ENCODE measurements at places on chromosomes 11 and 22. TPM values are rescaled to one million over a fixed set of nuclear protein-coding genes. Genes with fewer than 3 reads are reported as not detected.

DNA sequence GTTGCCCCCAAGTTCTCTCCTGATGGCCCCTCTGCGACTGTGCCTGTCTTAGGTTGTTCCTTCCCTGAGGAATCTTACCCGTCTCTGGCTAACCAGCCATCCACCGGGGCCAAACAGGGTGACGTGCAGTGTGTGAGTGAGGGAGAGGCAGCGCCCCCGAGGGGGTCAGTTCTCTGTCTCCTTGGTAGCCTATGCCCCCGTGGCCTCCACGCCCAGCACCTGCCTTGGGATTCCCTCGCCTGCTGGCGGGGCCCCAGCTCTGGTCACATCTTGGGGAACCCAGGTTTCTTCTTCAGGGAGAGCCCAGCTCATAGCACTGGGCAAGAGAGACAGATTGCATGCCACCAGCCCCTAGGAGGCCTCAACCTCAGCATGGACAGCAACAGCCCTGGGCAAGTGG lies 5.8 kb downstream of the NXF1 start:
- no peaks in the 10 kb centered on the region for H3K27me3 ChIP-seq
- no peak overlapping the region for H3K27ac ChIP-seq
- no peak for DNase-seq

- H3K27me3 ChIP-seq: peaks cover 2% of the 10 kb centered on the region
- H3K4me3 ChIP-seq: no peak overlapping the region
- DNase-seq: no peak
These were observed 235.6 kb downstream of the FAT3 start for GRCh38 chr11:92460213-92460612.

DNA sequence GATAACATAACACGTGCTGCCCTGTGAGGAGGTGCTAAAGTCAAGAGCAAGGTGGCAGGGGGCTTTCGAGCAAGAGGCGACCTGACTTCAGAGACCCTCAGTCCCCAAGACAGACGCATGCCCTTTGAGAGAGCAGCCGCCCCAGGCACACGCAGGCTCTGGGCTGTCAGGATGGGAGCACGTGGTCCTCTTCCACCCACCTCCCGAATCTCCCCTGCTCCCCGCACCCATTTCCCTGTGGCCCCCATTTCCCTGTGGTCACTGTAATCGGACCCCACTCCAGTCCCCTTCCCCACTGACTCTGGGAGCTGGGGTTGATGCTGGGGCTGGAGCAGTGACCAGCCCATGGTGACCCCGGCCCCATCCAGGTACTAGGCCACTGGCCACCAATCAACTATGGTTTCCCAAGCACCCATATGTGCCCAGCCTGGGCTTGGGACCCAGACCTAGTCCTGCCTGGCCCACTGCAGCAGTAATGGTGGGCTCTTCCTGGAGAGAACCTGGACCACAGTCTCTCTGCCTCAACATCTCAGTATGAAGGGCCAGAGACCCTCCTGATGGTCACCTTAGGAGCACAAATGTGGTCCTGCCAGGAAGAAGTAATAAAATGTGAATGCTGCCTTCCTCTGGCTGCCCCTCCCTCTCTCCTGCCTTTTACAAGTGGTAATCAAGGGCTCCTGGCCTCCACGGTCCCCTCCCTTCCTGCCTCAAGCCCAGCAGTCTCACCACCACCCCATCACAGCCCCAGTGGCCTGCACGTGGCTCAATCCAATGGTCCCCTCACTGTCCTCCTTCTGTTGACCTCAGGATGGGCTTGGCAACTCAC lies 39.0 kb downstream of the IGLL5 start:
- no peak overlapping the region for H3K27ac ChIP-seq
- H3K36me3 ChIP-seq: no peaks in the 10 kb centered on the region
- peaks cover 14% of the 10 kb centered on the region for H3K4me1 ChIP-seq
- no peak overlapping the region for H3K4me3 ChIP-seq
- no peak for DNase-seq

- no peaks in the 10 kb centered on the region for H3K36me3 ChIP-seq
- H3K4me3 ChIP-seq: no peak overlapping the region
- no peak for DNase-seq
These were observed 94.6 kb upstream of the RCN1 start for GRCh38 chr11:31996159-31996881.

DNA sequence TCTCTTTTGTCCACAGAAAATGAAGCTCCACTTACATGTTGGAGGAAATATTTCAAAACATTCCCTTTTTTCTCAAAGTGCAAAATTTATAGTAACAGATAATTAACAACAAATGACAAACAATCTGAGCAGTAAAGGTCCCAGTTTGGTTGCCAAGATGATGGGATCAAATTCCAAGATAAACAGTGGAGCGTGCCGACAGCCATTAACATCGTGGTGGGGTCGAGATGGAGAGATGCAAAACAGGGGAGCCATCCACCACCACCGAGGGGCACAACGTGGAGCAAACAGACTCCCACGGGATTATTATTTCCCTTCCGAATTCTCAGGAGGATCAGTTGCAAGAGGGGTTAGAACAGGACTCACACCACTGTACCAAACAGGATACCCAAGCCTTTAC lies 17.2 kb downstream of the MPPED2 start:
- DNase-seq: no peak
- H3K36me3 ChIP-seq: peaks cover 1% of the 10 kb centered on the region
- no peaks in the 10 kb centered on the region for H3K4me1 ChIP-seq
- H3K27me3 ChIP-seq: peaks cover 5% of the 10 kb centered on the region
- no peak overlapping the region for H3K4me3 ChIP-seq

DNA sequence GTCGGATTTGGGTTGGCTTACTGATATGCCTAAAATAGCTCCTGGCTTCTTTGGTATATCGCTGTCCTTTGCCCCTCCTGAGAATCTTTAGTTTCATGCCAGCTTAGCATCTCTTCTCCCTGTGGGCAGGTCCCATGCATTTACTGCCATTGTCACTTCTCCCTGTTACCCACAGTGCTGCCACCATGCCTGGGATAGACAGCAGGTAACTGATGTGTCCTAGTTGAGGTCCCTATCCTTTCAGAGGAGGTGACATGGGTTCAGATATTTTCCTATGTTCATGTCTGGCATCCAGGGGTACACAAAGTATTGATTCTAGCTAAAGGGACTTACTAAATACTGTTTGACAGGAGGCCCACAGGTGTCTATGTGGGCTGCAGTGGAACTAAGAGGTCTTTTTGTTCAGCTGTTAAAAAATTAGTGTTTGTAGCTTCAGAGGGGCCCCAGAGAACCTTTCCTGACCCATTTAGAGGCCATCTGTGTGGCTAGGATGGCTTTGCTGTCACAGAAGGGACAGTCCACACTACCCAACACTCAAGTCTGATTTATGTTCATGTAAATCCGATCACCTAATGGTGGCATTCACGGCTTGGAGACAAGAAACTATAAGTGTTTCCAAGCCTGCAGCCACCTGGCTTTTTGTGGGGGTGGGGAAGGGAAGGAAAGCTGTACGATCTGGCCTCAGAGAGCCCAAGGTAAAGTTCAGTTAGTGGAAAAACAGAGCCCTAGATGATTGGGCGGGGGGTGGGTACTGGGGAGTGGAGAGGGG lies 8.5 kb downstream of the TIMP3 start:
- H3K27ac ChIP-seq: no peak overlapping the region
- peaks cover 10% of the 10 kb centered on the region for H3K27me3 ChIP-seq
- H3K4me3 ChIP-seq: no peak overlapping the region
- DNase-seq: no peak

CHRNA10 gene
- 0.26 TPM for total RNA-seq

HOATZ gene
- total RNA-seq: not detected

SYT8 gene
- total RNA-seq: not detected

MMP8 gene
- total RNA-seq: not detected

CADM1 gene
- total RNA-seq: not detected

All from activated naive CD4-positive, alpha-beta T cell treated with anti-CD3 and anti-CD28 coated beads for 36 hours (primary cell).